ENCODE measurements at places on chromosomes 3 and 15.

DNA sequence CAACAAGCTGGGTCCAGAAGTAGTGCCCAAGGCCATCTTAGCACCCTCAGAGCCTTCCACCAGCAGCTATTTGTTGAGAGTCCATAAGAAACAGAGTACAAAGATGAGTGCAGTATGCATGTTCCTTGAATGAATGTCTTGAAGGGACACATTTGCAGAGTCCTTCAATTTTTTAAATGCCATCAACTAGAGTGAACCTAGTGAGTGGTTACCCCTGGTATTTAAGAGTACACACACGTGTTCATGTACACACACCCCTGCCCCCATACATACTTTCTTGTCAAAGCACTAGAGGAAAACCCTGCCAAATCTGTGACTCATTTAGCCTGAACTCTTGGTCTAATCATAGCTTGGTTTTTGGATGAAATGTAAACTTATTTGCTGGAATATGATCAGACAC, 84.5 kb upstream of the GALNT15 start:
- no peak for DNase-seq

DNA sequence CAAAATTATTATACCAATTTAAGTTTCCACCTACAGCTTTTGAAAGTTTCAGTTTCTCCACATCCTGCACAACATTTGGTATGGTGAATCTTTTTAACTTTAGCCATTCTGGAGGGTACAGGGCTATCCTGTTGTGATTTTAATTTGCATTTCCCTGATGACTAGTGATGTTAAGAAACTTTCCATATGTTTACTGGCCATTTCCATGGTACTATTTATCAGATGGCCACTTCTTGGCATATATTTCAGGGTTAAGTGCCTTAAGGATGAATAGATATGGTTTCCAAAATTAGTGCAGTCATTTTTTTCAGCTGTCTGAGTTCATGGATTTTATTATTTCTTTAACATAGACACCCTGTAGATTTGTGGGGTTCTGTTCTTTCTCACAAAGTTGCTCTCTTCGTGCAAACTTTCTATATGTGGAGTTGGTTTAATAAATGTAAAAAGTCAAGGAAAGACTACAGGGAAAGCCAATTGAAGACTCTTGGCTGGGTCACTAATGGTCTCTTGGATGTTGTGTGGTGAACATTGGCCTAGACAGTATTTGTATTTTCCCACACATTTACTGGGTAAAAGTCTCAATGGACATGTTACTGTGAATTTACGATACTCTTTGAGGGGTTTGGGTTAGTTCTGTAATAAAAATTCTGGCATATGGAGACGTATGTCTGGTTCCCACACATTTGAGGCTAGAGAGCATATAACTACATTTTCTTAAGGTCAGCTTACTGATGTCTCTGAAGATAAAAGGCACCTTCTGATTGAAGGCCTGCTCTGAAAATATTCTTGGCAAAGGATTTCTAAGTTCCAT, 147.5 kb upstream of the PDZRN3 start:
- DNase-seq = no peak

- no peak for DNase-seq
These were observed 50.9 kb downstream of the CORO2B start for GRCh38 chr15:68629519-68630210.

- DNase-seq = no peak
These were observed 221.6 kb downstream of the TBC1D2B start for GRCh38 chr15:77855871-77856270.

DNA sequence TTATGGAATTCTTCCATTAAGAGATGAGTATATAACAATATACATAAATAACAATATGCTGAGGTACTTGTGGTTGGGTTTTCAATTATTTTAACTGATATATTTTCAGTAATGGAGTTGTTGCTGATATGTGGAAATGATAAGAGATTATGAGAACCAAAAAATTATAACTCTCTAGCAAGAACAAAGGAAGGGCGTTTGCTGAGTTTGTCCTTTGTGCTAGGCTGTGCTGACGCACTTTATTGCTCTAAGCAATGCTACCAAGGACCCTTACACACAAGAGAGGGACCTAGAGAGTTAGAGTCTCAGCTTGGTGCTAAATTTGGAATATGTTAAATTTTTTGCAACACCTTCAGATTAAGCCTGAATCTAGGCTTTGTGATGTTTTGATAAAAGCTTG, 24.1 kb downstream of the CFAP91 start:
- no peak for DNase-seq

DNA sequence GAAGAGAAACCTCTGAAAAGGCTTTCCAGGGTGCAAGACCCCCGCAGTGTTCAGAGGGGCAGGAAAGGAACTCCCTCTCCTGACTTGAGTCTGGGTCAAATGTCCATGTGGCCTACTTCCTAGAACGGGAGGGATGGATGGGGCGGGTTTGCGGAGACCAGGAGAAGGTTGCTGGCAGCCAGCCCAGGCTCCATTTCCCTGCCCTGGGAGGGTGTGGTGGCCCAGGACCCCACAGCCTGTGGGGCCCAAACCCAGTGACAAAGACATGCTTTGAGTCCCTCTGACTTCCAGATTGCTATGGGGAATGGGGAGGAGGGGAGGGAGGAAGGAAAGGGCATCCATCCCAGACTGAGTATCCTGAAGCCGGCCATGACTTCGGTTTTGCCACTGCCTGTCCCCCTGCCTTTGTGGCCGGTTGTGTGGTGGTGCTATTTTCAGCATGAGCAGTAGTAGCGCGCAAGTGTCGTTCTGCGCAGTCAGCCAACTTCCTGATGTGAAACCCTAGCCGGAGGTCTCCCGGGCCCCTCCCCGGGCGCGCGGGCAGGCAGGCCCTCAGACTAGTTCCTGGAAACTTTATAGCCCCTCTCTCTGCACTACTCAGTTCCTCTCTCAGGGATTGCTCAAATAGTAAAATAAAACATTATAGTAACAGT, 24.4 kb downstream of the MAGEF1 start:
- DNase-seq = no peak

DNA sequence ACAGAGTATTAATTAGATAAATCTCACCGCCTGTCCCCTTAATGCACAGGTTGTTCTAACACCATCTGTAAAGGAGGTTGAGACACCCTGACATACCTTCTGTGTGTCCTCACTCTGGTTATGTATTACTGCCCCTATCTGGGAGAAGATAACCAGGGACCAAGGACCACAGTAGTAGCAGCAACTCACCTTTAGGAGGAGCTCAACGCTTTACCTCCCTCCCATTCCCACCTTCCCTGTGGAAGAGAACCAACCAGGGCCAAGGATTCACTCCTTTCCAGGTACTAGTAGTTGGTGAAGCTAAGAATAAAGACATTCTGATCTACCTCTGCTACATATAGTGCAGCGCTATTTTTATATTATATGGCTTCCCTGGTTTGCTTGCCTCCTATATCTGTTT, 232.6 kb downstream of the MEX3B start:
- DNase-seq = no peak

DNA sequence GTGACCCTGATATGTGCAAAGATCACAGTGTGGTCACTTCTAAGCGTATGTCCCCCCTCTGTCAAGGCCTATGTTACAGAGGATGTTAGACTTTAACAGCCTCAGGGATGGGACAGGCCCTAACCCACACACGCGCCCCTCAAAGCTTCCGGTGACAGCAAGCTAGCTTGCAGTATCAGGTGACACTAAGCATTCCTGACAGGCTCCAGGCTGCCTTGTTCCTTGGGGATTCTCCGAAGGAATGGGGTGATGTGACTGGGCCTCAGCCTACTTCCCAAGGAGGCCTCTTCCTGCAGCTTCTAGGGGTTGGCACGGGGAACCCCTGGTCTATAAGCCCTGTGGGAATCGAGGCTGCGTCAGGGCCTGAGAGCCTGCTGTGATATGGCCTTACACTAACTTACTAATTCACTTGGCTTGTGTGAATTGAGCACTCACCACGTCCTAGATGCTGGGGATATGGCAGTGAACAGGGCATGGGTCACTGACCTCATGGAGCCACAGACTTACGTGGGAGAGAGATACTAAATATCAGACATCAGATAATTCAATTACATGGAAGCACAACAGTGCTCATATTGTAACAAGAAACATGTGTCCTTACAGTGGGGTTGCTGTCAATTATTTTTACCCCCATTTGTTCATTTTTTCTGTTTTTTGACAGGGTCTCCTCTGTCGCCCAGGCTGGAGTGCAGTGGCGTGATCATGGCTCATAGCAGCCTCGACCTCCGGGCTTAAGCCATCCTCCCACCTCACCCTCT, 11.4 kb upstream of the SPTBN5 start:
- DNase-seq = no peak

GRCh38 chr3:40451551-40451950, 5.6 kb upstream of the RPL14 start:
- no peak for DNase-seq

DNA sequence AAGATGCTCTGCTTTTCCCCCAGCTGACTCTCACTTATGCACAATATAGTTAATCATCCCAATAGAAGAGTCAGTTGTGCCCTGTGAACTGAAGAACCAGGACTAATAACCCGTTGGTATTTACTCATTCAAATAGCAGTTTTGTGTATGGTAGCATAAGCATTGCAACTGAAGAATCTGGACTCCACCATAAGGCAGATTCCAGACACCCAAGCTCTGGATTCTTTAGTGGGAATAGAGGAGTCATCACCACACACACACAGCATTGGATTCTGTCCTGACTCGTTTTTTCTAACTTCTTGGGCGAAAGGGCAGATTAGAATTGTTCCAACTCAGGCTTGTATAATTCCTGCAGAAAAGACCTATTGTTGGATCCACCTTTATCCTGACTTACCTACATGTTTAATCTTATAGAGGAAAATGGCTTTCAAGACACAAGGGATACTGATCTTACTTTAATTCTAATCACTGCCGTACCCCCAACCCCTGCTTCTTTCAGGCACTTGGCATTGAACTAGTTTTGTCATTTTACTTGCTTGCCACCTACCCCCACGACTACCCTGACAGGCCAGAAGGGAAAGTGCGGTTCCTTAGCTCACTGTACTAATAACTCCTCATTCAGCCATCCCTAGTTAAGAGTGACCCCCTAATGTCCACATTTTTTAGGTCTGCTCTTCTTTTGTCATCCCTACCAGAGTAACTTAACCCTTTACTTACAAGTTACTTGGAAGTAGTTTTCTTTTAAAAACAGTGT, 42.3 kb downstream of the NKIRAS1 start:
- no peak for DNase-seq

DNA sequence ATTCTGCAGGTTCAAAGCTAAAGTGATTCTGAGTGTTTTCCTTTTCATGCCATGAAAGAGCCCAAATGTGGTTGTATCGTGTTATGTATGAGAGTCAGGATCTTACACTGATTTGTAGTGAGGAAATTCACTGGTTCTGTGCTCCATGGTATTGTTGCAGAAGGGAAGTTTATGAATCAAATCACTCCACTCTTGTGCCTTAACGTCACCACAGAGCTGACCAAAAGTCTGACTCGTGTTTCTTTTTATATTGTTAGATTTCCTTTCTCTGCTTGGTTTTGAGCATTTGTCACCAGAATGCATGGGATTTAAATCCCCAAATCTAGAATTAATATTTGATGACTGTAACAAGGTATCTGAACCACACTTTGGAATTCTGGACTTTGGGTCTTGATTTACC, 29.1 kb upstream of the SLC30A4 start:
- no peak for DNase-seq

- peak; percentile 21 for DNase-seq
These were observed 701.5 kb upstream of the GBE1 start for GRCh38 chr3:82462977-82463376.

DNA sequence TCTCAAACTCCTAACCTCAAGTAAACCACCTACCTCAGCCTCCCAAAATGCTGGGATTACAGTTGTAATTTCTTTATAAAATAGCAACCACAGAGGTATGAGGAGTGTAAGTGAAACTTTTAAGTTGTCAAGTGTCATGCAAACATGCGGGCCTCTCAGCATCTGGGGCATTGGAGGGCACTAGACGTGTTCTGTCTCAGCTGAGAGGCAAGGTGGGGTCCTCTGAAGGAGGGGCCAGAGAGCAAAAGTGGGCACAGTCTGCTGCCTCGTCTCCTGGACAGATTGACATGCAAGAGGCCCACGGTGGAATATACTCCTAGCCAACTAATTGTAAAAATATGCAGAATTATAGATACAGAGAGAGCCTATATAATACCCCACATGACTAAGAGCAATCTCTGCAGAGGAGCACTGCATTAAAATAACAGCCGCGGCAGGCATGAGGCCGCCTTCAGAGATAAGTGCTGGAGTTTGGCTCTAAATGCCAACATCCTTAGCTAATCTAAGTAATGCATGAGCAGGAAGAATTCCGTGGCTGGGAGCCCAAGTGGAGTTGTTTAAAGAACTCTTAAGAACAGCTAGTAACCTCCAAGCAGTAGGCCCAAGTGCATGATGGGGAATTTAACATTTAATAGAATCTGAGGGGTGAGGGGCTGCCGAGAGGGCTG, 87.8 kb upstream of the RNU6-1 start:
- no peak for DNase-seq

DNA sequence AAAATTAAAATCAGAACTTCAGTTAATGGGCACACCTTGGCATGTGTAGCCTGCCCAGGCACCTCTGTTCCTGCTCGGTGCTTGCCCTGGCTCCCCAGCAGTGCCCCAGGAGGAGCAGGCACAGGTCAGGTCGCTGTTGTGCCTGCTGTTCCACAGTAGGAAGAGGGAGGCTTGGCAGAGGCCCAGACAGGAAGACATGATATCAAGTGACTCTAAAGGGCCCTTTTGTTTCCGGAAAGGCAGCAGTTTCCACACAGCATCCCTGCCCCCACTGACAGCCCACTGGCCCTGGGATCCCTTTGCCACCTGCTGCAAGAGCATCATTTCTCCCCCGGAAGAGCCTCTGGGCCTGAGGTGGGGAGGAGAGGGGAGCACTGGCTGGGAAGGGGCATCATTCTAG, 40.5 kb upstream of the HES1 start:
- DNase-seq = peak; percentile 60
